NCI-H526 treated with DMSO at 0.1 percent for 48 hours (cell line): ENCODE measurements at places on chromosomes 11 and 22.

DNA sequence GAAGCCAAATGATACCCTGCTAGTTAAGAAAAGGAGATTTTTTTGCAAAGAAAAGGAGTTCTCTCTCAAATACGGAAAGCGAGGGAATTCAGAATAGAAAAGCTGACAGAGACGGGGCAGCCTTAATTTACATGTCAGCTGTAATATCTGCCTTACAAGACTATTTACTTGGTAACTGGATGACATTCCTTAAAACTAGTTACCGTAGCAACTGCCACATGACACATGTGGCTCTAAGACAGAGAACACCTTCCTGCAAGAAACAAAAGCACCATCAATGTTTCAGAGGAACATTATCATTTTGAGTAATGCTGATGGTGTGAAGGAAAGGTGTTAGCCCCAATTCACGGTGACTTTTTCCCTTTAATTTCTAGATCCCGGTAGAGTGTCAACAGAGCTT, 222.1 kb downstream of the LRRC4C start:
- no peak for DNase-seq

DNA sequence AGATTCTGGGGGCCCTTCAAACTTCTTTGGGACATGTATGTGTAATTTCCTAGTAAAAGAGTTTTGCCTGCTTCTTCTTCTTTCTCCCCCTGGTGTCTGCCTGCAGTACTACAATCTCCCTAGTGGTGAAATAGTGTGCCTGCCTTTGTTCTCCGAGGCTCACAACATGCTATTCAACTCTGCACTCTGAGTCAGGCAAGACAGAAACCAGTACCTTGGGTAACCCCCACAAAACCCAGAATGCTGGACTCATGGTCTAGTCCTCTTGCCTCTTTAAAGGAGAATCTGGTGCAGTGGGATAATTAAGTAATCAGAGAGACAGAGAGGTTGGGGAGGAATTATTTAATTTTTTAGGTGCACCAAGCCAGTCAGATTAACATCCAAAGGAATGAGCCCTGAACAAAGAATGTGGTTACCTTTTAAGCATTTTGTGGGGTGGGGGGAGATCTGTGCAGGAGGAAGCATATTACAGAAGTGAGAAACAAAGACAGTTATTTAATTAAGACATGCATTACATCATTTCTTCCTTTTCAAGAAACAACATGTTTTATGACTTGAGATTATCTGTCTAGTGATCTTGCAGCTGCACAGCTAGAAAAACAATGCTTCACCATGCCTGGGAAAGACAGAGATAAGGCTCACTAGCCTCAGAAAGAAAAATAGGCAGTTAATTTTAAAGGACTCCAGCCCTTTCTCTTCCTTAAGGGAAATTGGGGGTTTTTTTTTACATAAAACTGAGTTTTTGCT, 11.0 kb upstream of the MS4A6A start:
- DNase-seq = peak; percentile 31

GRCh38 chr11:103491777-103492176, 382.6 kb downstream of the DYNC2H1 start:
- DNase-seq = no peak

GRCh38 chr11:64340671-64341335, 799 bp downstream of the CCDC88B start:
- no peak for DNase-seq

DNA sequence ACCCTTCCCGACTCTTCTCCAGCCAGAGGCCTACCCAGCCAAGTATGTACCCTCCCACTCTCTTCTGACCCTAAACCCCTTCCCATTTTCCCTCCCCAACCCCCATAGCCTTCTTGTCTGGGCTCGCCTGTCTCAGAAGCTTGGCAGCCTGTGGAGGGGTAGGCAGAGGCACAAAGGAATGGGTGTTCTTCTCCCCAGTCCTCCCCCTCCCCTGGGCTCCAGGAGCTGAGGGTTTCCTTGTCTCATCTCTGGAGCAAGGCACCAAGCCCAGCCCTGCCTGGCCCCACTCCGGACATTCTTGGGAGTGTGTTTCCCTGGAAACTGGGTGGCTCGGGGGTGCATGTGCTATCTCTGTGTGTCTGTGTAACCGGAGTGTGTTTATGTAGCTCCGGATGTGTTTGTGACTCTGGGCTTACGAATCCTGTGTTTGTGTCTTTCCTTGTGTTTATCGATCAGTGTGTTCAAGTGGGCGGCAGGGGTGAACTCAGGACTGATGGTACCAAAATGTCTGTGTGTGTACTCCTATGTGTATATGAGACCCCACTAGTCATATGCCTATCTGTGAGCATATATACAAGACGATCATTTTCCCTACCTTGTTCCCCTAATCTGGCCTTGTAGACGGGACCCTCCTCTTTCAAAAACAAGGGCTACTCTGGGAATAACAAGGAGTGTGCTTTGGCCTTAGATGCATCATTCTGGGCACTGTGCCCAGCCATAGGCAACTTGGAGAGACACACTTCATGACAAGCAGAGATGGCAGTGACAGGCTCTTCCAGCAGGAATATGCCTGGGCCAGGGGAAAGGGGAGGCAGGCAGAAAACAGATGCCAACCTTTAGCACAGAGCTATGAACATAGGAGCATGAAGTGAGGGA, 10.9 kb downstream of the PHLDB1 start:
- no peak for DNase-seq
